ENCODE measurements at places on chromosomes 4 and X.

DNA sequence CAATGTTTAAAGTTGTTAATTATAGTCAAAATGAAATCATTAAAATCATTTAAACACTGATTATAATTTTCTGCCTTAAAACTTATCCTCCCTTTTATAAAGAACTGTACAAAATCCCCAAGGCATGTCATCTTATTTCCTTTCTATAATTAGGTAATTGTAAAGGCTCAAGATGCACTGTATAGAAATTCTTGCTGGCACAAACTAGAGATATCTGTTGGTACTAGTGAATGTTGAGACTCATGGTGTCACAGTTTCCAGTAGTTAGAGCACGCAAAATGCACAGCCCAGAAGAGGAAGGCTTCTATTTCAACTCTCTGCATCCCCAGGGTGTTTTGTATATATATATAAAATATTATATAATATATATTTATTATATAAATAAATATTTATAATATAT lies 22.7 kb upstream of the PLA2G12A start:
- DNase-seq: no peak

DNA sequence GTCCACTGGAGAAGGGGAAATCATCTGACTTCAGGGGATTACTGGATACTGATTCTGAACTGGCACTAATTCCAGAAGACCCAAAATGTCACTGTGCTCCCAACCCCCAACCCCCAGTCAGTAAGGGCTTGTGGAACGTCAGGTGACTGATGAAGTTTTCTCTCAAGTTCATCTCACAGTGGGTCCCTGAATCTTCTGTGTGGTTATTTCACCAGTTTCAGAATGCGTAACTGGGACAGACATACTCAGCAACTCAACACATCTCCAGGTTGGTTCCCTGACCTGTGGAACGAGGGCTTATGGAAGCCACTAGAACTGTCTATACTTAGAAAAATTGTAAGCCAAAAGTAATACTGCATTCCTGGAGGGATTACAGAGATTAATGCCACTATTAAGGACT lies 45.3 kb downstream of the DDX60L start:
- no peak for DNase-seq

DNA sequence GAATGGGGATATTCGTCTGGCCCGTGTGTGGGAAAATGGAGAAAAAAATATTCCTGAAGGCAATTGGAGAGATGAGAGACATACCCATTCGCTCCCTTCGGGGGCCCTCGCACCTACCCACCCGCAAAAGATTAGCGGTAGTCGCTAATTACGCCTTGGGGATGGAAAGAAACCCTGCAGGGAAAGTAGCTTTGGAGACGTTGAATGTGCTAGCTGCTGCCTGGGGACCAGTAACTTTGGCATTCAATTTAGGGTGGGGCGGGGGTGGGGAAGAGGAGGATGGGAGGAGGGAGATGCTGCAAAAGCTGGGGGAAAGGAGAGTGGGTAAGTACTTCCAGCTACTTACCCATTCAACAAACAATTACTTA lies 407 bp upstream of the ZC4H2 start:
- DNase-seq: no peak

GRCh38 chr4:110109455-110109854 lies 89.0 kb downstream of the ELOVL6 start:
- no peak for DNase-seq

- DNase-seq: no peak
These were observed 70.5 kb downstream of the SEC24D start for GRCh38 chr4:118765399-118765798.

- DNase-seq: no peak
These were observed 18.4 kb upstream of the FRAS1 start for GRCh38 chr4:78038704-78039103.

- DNase-seq: no peak
These were observed 213.7 kb downstream of the AFAP1 start for GRCh38 chr4:7725951-7726350.

- no peak for DNase-seq
These were observed 37.8 kb downstream of the LEF1 start for GRCh38 chr4:108130955-108131354.

DNA sequence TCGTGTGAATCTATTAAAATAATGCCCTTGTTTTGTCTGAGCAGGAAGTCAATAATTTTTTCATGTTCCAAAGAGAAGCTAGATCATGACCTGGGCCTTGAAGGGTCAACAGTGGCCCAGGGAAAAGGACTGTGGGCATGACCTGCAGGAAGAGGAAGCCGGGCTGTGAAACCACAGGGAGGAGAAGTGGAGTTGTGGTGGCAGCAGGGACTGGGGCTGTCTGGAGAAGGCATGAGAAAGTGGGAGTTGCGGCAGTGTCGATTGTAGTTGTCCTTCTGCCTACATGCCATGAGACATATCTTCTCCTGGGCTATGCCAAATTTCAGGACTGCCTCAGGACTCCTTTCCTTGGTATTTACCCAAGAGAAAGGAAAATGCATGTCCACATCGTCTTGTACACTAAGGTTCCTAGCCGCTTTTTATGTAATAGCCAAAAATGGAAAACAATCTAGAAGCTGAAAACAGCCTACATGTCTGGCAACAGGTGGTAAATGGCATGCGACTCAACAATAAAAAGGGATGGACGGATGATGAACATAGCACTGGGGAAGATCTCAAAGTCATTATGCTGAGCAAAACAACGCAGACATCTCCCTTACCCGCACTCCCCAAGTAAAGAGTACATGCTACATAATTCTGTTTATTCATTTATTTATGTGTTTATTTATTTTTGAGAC lies 13.6 kb upstream of the PTTG2 start:
- no peak for DNase-seq

- DNase-seq: no peak
These were observed 14.4 kb downstream of the CHIC1 start for GRCh38 chrX:73577361-73577760.

- no peak for DNase-seq
These were observed 172.6 kb downstream of the RBM46 start for GRCh38 chr4:154953691-154954090.

DNA sequence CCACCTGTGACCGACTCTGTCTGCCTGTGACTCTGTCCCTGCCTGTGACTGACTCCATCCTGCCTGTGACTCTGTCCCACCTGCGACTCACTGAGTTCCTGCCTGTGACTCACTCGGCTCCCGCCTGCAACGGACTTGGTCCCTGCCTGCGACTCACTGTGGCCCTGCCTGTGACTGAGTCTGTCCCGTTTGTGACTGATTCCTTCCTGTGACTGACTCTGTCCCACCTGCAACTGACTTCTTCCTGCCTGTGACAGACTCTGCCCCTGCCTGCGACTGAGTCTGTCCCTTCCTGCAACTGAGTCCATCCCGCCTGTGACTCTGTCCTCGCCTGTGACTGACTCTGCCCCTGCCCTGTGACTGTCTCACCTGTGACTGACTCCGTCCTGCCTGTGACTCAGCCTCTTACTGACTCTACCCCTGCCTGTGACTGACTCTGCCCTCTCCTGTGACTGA lies 9.6 kb upstream of the UVSSA start:
- no peak for DNase-seq

- no peak for DNase-seq
These were observed 121.6 kb downstream of the SLC4A4 start for GRCh38 chr4:71460371-71460770.
